ENCODE measurements at places on chromosomes 1 and 21.
A peak's percentile ranks its signal among the peaks of the same experiment; 100 is the strongest.

GRCh38 chr1:153742411-153743142 lies 14.7 kb downstream of the INTS3 start:
- no peak for DNase-seq

DNA sequence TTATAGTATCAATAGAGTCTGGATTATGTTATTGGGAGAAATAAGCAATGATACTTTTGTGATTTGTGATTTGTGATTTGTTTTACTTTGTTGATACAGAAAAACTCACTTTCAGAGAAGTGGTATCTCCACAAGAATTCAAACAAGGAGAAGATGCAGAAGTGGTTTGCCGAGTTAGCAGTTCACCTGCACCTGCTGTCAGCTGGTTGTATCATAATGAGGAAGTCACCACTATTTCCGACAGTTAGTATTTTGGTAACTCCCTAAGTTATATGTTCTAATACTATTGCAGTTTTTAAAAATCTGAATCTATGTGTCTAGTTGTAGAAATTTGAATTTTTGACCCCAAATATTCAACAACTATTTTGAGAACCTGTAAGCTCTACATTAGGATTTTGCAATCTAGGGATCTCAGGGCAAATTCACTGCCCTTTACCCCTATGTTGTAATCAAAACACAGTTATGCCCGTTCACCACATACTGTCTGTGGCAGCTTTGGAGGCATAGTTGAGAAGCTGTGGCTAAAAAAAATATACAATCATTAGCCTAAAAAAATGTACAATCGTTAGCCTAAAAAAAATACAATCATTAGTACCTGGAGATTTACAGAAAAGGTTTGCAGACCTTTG lies 288.1 kb downstream of the NCAM2 start:
- no peak for DNase-seq

- DNase-seq: no peak
Observed at GRCh38 chr1:204408074-204408507, 3.5 kb downstream of the PPP1R15B start.

DNA sequence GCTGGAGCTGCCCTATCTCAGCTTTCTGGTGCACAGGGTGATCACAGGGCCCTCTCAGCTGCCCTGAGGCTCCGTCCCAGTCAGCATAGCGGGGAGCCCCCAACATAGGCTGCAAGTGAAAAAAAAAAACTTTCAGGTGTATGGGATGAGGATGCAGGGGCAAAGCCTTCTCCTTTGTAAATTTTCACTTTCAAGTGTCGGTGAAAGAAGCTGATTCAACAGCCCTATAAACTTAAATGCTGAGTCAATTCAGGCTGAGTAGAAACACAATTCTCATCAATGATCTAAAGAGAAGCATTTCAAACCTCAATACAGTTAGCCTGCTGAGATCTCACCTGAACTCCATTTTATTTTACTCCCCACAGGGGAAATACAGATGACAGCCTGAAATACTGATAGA lies 171.2 kb downstream of the SEC16B start:
- no peak for DNase-seq

DNA sequence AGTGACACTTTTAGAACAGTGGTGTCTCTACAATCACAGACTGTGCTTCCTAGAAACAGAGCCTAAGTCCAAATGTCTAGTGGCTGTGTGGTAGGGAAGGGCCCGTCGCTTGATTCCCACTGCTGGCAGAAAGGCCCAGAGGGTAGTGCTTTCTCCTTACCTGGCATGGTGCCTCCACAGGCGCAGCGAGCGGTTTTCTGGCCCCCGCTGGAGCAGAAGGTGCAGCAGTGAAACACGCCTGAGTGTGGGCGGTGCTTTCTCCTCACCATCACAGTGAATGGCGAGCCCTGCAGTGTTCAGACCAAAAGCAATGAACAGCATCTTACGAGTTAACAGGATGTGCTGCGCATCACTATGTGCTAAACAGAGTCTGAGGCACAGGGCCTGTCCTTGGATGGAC lies 8.3 kb downstream of the TRIM45 start:
- DNase-seq: no peak

GRCh38 chr1:7899741-7900140 lies 40.9 kb downstream of the TNFRSF9 start:
- DNase-seq: no peak

DNA sequence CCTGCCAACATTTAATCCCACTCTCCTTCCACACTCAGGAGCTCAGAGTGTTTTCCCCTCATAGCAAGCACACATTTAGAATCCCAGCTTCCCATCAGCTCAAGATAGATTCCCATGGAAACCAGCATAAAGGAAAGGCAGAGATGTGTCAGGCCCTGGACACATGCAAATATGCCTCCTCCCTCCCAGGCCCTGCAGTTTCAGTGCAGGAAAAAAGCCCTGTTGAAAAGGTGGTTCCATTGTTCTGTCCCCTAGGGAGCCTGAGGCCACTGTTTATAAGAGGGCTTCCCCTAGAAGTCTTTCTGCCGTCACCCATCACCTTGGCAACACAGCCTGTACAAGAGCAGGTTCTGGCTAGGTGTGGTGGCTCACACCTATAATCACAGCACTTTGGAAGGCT lies 3.6 kb downstream of the CACNA1S start:
- DNase-seq: no peak

DNA sequence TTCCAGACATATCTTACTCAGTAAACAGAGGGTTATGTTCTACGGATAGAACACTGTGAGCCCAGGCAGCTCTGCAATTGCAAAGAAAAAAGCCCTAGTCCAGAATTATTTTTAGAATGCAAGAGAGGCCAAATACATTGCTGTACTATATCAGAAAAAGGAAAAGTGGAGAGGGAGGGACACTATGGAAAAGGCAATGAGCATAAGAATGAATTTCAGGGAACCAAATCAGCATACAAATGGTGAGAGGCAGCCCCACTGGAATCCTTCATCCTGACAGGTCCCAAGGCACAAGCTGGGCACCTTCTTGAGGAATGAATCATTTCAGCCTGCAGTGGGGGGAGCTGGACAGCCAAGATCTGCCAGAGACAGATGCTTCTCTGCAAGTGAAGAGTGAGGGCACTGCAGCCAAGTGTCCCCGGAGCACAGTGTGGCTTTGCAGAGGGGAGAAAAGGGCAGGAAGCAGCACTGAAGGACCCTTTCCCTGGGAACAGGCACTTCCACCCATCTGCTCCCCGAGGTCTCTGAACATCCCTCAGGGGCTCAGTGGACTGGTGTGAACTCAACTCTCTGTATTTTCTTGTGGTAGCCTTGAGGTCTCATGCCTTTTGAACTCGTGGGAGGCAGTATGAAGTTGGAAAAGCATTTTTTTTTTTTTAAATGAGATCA lies 115.6 kb downstream of the XCL2 start:
- no peak for DNase-seq

DNA sequence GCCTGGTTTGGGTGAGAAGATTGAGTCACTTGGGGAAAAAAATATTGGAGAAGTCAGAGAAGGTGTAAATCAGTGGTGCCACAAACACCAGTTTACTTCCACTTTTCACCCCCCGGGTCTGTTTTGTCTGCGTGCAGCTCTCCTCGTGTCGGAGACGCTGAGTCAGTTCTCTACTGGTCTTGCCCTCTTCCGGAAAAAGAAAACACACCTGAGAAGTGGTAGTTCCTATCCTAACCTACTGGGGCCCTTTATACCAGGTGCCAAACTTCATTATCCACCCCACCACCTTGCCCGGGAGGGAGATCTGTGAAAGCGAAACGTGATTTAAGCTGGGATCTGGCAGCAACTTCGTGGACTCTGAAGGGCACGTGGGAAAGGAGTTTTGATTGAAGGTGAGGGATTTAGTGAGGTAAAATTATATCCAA lies 855 bp upstream of the IVNS1ABP start:
- DNase-seq: peak; percentile 68

GRCh38 chr1:160375788-160376524 lies 9.1 kb downstream of the NHLH1 start:
- no peak for DNase-seq

DNA sequence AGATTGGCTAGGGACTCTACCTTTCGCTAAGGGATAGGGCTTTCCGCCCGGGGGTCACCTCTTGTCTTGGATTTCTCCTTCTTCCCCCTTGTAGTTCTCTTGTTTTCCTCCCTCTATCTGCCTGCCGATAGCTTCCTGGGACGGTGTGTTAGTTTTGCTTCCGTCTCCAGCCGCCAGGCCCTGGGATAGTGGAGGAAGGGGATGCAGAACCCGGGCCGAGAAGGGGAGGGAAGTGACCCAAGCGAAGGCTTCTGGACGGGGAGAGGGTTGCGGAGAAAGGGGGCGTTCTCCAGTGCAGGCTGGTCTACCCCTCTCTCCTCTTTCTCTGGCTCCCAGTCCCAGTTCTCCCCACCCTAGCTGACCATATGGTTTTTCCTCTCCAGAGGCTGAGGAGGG lies 871 bp downstream of the TUFT1 start:
- DNase-seq: no peak

DNA sequence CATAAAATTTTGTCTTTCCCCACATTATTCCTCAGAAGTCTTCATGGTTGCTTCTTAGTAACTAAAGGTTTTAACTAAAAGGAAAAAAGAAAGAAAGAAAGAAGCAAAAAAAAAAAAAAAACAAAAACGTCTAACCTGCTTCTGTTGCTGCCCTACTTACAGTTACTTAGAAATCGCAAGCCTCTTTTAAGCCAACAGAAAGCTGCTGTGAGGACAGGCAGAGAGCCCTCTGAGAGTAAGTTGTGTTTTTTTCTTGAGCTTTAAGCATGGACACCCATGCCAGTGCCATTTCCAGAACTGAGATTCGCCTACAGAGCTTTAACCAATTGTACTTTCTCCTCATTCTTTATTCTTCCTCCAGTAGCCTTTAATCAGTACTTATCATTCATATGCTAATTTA lies 25.6 kb upstream of the RGS1 start:
- no peak for DNase-seq

DNA sequence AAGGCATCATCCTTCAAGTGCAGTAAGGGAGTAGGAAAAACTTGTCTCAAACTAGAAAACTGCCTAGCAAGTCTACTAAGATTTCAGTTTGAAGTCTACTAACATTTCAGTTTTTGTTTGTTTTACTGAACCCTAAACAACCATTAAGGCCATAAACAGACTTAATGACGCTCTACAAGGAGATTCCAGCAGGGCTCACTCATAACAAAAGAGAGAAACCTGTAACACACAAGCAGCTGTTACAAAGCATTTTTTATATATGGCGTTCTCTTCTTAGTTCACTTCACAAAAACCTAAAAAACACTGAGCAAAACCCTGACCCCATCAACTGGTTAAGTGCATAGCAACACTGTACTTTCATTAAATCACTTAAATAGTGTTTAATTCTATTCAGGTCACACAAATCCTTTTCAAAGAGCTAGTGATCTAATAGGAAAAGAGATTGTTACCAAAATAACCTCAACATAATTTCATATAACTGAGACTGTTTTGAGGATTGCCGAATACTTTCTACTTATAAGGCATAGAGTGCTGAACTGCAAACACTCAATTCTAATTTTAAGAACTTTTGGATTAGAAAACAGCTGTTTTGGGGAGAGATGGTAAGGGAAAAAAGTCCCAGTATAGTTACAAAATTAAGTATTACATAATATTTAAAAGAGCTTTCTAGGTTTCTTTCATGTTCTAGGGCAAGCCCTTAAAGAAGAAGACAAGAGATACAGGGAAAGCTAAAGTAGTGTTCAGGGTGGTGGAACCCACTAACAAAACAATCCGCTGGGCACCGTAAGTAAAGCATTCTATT lies 1.4 kb downstream of the B3GALNT2 start:
- no peak for DNase-seq

GRCh38 chr1:185292237-185292636 lies 24.8 kb downstream of the IVNS1ABP start:
- no peak for DNase-seq

- DNase-seq: no peak
Observed at GRCh38 chr1:186094172-186094571, 280.9 kb downstream of the TPR start.

DNA sequence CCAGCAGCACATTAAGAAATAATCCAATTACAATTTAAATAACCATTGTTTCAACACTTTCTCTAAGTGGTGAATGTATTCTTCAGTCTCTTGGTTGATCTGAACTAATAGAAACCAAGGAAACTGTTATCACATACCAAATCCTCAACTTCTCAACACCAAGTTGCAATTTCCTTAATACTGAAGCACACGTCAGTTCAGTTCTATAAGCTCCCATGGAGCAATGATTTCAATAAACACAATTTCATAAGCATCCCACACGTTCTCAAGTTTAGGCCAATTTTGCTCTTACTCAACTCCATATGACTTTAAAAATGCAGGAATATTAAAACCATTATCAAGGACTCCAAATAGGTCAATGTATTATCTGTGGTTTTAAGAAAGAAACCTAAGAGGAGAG lies 5.8 kb upstream of the ERG start:
- DNase-seq: no peak

DNA sequence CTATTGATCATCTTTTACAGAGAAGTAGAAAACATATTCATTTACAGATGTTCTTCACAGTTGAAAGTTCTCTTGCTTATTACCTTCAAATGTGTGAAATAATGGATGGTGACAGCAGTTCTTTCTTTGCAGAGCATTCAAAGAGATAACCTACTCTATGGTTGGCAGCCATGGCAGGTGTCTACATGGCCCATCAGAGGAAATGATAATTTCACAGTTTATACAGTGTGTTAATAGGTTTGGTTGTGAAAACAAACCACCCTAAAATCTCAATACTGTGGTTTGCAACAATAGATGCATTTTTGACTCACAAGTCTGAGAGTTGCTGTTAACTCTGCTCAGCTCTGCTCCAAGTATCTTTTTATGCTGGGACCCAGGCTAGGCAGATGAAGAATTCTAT lies 241.2 kb upstream of the SAMSN1 start:
- DNase-seq: no peak

DNA sequence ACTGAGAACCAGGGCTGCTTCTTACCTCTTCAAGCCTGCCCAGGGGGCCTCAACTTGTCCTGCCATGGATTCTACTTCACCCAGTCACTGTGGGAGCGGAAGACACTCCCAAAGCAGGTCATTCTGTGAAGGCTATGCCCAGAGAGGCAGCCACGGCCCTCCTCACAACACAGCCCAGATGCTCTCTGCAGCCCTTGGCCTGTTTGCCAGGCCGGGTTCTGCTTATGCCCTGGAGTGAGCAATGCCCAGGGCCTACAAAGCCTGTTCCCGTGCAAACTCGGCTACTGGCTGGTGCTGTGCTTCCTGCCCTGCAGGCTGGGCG lies 33.8 kb upstream of the SLC30A1 start:
- DNase-seq: no peak

DNA sequence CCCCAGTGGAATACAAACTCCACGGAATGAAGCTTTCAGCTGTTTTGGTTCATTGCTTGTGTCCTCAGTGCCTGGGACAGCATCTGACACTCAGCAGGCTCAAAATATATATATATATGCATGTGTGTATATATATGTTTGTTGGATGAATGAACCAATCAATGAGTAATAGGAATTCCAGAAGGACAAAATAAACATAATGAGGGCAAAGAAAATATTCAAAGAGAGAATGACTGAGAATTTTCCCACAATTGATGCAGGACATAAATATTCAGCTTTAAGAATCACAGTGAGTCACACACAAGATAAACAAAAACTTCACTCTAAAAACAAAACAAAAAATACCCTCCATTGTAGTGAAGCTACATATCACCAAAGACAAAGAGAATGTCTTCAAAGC lies 64.0 kb downstream of the CHD5 start:
- DNase-seq: no peak
